ENCODE measurements at places on chromosomes 4 and X.

DNA sequence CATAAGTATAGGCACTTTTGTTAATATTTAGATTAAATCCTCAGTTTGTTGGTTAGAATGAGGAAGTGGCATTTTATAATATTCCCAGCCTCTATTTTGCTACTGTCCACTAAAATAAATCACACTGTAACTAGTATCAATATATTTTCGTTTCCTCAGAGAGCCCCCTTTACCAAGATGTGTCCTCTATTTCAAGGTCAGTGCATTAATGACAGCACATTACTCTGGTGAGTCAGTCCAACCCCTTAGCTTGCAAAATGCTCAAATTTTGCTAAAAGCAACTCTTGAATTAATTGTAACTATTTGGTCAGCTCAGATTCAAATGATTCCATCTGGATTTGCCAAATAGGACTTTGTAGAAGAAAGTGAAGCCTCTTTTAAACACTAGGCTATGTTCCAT lies 199.3 kb downstream of the PDHA2 start:
- H3K4me3 ChIP-seq = no peak overlapping the region
- H3K27ac ChIP-seq = no peak overlapping the region
- no peak for DNase-seq
- H3K4me1 ChIP-seq = no peaks in the 10 kb centered on the region
- H3K36me3 ChIP-seq = no peaks in the 10 kb centered on the region

DNA sequence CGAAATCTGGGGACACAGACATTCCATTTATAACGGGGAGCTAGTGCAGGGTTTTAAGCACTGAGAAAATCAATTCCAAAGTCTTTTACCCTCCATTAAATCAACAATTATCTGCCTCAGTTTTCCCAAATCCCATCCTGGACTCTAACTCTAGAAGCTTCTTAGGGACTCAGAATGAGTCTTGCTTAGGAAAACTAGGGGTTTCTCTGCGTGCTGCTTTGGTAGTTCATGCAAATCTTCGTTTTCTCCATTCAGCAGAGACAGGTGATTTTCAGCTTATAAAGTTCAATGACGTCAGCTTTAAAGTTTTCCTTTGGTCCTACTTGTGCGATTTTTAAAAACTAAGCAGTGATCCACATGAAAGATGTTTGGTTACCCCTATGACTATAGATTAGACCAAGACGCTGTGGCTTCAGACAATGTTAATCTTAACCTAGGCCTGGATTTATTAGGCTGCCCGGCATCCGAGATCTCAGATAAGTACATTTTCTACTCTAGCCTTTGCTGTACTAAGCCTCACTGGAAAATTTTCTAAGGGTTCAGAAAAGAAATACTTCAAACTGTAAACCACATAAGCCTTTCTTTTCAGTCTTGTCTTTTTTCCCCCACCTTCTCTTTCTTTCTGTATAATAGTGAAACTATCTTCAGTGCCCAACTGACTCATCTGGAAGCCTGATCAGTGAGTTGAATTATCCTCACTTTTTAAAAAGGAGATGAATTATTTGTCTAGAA lies 121.4 kb upstream of the GATB start:
- H3K4me1 ChIP-seq = no peaks in the 10 kb centered on the region
- no peaks in the 10 kb centered on the region for H3K36me3 ChIP-seq
- no peak for DNase-seq
- H3K4me3 ChIP-seq = no peak overlapping the region
- no peak overlapping the region for H3K27ac ChIP-seq
- H3K27me3 ChIP-seq = peaks cover 20% of the 10 kb centered on the region

DNA sequence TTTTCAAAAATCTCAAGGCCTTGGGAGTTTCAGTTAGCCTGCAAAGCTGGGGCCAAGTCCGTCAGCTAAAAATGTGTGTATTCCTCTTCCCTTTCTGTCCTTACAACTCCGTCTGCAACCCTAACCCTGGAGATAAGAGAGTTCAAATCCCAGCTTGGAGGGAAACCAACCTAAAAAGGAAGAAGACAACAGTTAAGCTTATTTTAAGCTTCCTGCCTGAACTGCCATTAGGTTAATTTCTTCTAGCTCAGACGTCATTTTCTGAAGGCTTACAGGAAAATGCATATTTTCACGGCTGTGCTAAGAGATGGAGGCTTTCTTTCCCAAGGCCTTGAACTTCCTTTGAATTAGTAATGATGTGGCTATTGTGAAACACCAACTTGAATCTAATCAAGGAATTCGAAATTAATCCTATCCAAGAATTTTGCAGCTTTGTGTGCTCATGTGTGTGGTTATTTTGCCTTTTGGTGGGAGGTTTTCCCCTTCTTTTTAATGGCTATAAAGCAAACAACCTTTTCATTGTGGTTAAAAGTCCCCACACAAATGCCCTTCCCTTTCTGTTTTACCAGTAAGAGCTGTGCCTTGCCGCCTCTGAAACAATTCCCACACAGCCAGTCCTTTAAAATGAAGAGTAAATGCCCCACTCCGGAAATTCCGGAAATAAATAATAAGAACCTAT lies 103.5 kb downstream of the IRF2 start:
- no peaks in the 10 kb centered on the region for H3K36me3 ChIP-seq
- H3K27me3 ChIP-seq = no peaks in the 10 kb centered on the region
- no peak overlapping the region for H3K4me3 ChIP-seq
- peak; percentile 29 for DNase-seq
- H3K27ac ChIP-seq = no peak overlapping the region
- H3K4me1 ChIP-seq = no peaks in the 10 kb centered on the region

GRCh38 chr4:14916554-14917297 lies 85.6 kb upstream of the CPEB2 start:
- no peaks in the 10 kb centered on the region for H3K27me3 ChIP-seq
- peaks cover 5% of the 10 kb centered on the region for H3K4me1 ChIP-seq
- no peak overlapping the region for H3K27ac ChIP-seq
- peak; percentile 84 for DNase-seq

- no peak overlapping the region for H3K27ac ChIP-seq
- H3K4me1 ChIP-seq = peaks cover 2% of the 10 kb centered on the region
- no peaks in the 10 kb centered on the region for H3K27me3 ChIP-seq
- no peak overlapping the region for H3K4me3 ChIP-seq
Observed at GRCh38 chr4:48912349-48912748, 5.8 kb upstream of the OCIAD2 start.

GRCh38 chr4:88207171-88207570 lies 48.7 kb upstream of the ABCG2 start:
- no peak for DNase-seq
- H3K27ac ChIP-seq = no peak overlapping the region
- H3K4me3 ChIP-seq = no peak overlapping the region
- no peaks in the 10 kb centered on the region for H3K4me1 ChIP-seq
- no peaks in the 10 kb centered on the region for H3K36me3 ChIP-seq
- H3K27me3 ChIP-seq = peaks cover 1% of the 10 kb centered on the region

- no peaks in the 10 kb centered on the region for H3K4me1 ChIP-seq
- no peaks in the 10 kb centered on the region for H3K36me3 ChIP-seq
- H3K27me3 ChIP-seq = no peaks in the 10 kb centered on the region
Observed at GRCh38 chr4:35644591-35644990, 599.7 kb downstream of the ARAP2 start.

GRCh38 chr4:176959980-176960379 lies 167.3 kb upstream of the VEGFC start:
- no peak for DNase-seq
- H3K27me3 ChIP-seq = no peaks in the 10 kb centered on the region
- no peak overlapping the region for H3K27ac ChIP-seq
- no peaks in the 10 kb centered on the region for H3K4me1 ChIP-seq

- H3K27me3 ChIP-seq = no peaks in the 10 kb centered on the region
- no peak overlapping the region for H3K4me3 ChIP-seq
- no peak overlapping the region for H3K27ac ChIP-seq
- DNase-seq = no peak
- peaks cover under 1% of the 10 kb centered on the region for H3K4me1 ChIP-seq
- no peaks in the 10 kb centered on the region for H3K36me3 ChIP-seq
Observed at GRCh38 chrX:10023821-10024220, 56.7 kb downstream of the CLDN34 start.

DNA sequence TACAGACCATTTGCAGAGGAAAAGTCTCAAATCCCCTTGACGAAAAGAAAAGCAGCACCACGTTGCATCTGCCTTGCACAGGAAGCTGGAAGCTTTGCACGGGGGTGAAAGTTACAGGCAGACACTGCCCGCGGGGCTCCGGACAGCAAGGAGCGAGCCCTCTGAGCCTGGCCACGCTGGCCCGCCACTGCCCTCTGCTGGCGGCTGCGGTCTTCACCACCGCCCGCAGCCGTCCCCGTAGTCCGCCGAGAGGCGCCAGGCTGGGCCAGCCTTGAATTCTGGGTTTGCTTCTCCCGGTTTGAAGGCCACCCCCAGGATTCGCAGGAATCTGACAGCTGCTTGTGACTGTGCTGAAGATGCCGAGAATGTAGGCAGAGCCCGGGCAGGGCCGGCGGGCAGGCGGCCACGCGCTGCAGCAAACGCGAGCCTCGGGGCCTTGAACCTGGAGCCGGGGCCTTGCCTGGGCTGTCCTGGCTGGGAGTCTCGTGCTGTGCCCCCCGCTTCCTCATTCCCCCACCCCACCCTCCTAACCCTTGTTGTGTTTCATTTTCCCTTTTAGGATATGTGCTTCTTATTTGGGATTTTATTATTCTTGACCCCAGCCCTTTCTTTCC lies 49.2 kb downstream of the ENPP6 start:
- H3K36me3 ChIP-seq = no peaks in the 10 kb centered on the region
- no peak overlapping the region for H3K27ac ChIP-seq
- DNase-seq = peak; percentile 47
- H3K4me1 ChIP-seq = peaks cover 5% of the 10 kb centered on the region
- peaks cover 4% of the 10 kb centered on the region for H3K27me3 ChIP-seq
- H3K4me3 ChIP-seq = no peak overlapping the region

DNA sequence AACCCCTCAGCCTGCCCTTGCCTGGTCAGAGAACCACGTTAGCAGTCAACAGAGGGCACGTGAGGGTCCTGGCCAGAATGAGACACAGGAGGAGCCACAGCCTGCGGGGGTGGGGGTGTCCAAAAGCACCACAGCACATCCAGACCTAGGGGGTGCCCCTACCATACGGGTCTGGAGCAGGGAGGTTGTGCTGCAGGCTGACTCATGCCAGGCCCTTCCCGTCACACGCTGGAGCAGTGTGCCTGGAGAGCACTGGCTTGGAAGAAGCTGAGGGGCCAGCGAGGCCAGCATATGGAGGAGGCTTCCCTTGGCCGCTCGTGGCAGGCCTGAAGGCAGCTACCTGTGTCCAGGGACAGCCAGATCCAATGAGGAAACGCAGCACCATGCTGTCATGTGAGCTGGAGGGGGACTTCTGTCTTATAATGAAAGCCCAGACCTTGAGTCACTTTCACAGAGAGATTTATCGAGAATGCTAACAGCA lies 1.5 kb upstream of the IRAK1 start:
- peaks cover 11% of the 10 kb centered on the region for H3K36me3 ChIP-seq
- peak overlapping the region; percentile 93 for H3K27ac ChIP-seq
- H3K4me3 ChIP-seq = no peak overlapping the region
- peak; percentile 56 for DNase-seq
- H3K4me1 ChIP-seq = peaks cover 24% of the 10 kb centered on the region
- H3K27me3 ChIP-seq = no peaks in the 10 kb centered on the region

GRCh38 chrX:107429090-107429489 lies 20.4 kb upstream of the FRMPD3 start:
- no peaks in the 10 kb centered on the region for H3K36me3 ChIP-seq
- H3K27ac ChIP-seq = no peak overlapping the region
- peaks cover 3% of the 10 kb centered on the region for H3K27me3 ChIP-seq

GRCh38 chrX:68634649-68635227 lies 12.7 kb upstream of the STARD8 start:
- H3K4me1 ChIP-seq = no peaks in the 10 kb centered on the region
- DNase-seq = peak; percentile 26
- no peak overlapping the region for H3K4me3 ChIP-seq

DNA sequence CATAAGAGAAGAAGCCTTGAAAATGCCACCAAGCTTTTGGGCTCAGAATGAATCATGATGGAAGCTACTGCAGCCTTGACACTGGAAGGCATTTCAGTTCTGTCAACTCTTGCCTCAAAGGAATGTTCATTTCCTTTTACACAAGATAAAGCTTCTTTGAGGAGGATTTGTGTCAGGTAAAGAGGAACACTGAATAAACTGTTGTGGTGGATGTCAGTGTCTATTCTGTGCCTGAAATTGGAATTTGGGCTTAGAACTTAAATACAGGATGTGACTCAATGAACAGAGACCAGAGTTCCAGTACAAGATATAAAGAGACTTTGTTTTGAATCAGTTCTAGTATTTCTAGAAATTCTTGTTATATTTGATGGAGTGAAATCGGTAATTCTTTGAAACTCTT lies 313.2 kb downstream of the PACRGL start:
- H3K27ac ChIP-seq = no peak overlapping the region

DNA sequence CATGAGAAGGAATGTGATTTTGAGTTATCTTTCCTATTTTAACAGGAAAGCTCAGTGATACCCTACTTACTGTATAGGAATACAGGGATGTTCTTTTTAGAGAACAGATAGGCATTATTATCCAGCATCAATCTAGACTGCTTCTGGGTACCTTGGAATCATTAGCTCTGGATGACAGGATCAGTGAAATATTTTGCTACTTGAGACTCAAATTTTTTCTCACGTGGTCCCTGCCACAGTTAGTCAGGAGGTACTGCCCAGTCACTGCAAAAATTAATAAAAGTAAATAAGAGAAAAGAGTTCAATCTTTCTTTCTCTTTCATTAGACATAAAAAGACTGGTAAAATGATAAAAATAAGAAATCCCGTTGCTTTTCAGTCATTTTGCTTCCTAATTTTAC lies 5.5 kb downstream of the ZNF827 start:
- H3K4me3 ChIP-seq = no peak overlapping the region
- no peak overlapping the region for H3K27ac ChIP-seq
- H3K4me1 ChIP-seq = peaks cover 5% of the 10 kb centered on the region

DNA sequence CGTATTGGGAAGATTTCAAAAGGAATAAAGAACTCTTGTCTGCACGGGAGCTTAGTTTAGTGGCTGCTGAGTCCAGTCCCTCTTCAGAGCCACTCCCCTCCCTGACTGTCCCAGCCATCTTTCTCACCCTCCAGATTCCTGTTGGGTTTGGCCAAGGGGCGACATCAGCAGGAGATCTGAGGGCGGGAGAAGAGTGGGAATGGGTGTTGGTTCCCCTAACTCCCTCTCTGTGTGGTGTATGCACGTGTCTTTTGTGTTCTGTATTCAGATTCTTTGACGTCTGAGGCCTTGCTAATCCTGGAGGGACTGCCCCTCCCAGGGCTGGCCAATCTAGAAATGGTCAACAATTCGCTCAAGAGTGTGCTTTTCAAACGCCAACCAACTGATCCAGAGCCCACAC lies 37.4 kb downstream of the CYTL1 start:
- H3K36me3 ChIP-seq = no peaks in the 10 kb centered on the region
- no peaks in the 10 kb centered on the region for H3K4me1 ChIP-seq
- no peak for DNase-seq
- H3K27me3 ChIP-seq = peaks cover 14% of the 10 kb centered on the region
